ENCODE measurements at places on chromosomes 3 and 15.

DNA sequence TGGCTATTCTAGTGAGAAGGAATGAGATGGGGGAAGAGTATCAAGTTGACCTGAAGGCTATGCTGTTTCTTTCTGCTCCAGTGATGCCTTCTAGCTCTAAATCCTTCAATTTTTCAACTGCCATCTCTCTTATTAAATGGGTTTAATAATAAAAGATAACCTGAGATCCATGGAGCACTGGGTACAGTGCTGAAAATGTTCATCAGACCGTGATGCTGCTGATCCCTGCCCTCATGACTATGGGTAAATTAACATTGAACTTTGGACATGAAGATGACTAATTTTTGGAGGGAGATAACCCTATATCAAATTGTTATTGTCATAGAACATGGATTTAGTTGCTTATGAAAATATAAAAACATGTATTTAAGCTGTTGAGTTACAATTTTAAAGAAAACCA is 27.7 kb upstream of the SLC2A2 start:
- DNase-seq: no peak

DNA sequence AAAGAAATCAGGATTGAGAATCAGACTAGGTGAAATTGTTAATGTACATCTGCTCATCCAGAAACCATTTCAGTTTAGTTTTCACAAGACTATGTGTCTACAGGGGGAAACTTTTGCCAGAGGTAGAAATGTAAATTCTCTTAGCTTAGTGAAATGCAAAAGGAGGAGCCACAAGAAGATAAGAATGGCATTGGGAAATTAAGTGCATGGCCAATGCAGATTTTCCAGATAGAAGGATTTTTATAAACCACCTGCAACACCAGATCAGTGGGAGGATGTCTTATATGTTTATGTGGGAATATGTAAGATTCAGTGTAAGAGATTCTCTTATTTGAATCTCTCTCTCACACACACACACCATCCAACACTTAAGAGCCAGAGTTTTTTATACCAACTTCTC is 67.2 kb downstream of the HMG20A start:
- DNase-seq: no peak

DNA sequence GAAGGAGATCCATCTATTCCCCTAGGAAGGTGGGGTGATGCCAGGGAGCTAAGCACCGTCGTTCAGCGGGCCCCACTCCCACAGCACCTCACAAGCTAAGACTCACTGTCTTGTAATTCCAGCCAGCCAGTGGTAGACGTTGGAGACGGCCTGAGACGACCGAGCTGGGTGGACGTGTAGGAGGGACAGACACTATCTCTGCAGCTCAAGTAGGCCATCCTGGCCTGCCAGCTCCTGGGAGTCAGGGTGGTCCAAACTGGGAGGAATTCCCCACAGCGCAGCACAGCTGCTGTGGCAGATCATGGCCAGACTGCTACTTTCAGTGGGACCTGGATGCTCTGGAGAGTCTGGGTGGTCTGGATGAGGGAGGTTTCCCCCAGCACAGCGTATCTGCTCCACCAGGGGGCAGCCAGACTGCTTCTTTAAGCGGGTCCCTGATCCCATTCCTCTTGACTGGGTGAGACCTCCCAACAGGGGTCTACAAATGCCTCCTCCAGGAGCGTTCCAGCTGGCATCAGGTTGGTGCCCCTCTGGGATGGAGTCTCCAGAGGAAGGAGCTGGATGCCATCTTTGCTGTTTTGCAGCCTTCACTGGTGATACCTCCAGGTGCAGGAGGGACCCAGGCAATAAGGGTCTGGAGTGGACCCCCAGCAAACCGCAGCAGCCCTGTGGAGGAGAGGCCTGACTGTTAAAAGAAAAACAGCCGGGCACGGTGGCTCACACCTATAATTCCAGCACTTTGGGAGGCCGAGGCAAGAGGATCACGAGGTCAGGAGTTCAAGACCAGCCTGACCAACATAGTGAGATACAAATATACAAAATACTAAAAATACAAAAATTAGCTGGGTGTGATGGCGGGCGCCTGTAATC is 27.6 kb downstream of the GNB5 start:
- DNase-seq: no peak

GRCh38 chr3:49339581-49339940 is 292 bp downstream of the USP4 start:
- DNase-seq: no peak

- no peak for DNase-seq
Measured at GRCh38 chr3:106083207-106083606, 214.4 kb upstream of the CBLB start.

GRCh38 chr3:64444490-64445108 is 219.3 kb upstream of the PRICKLE2 start:
- DNase-seq: no peak

GRCh38 chr3:165078293-165078692 is at the start of gene SI:
TSS of gene SI (minus strand) at chr3:165078496. CDS start at chr3:165076012, 2,484 bp downstream.
- no peak for DNase-seq

GRCh38 chr15:68464448-68465090 is 32.6 kb upstream of the ITGA11 start:
- DNase-seq: no peak

DNA sequence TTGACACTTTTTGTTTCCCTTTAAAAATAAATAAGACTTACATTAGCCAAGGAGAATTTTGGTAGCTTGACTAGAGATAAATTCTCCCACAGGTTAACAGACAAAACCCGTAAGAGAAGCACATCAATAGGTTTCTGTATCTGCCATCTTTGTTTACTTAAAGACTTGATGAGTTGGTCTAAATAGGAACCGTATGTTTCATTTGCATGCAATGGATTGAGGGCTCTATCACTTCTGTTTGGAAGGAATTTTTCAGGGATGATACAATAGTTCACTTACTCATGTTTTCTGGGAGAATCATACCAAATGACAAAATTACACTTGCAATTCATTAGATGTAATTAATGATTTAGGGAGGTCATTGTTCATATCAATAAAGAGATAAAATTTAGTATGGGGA is 631.5 kb upstream of the NR2F2 start:
- no peak for DNase-seq

DNA sequence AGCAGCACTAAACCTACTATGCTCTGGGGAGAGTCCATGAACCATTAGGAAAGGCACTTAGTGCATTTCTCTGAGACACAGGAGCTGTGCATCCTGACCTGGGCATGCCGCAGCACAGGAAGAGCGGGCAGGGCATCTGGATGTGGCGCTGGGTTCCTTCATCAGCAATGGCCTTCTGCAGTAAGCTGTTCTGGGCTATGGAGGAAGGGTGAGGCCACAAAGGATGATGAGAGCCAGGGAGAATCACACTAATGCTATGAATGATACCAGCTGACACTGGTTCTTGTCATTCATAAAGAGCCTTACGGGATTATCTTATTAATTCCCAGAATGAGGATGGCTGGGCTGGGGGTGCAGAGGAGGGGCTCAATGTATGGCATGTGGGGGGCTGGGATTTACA is 12.7 kb upstream of the SCN10A start:
- DNase-seq: no peak

DNA sequence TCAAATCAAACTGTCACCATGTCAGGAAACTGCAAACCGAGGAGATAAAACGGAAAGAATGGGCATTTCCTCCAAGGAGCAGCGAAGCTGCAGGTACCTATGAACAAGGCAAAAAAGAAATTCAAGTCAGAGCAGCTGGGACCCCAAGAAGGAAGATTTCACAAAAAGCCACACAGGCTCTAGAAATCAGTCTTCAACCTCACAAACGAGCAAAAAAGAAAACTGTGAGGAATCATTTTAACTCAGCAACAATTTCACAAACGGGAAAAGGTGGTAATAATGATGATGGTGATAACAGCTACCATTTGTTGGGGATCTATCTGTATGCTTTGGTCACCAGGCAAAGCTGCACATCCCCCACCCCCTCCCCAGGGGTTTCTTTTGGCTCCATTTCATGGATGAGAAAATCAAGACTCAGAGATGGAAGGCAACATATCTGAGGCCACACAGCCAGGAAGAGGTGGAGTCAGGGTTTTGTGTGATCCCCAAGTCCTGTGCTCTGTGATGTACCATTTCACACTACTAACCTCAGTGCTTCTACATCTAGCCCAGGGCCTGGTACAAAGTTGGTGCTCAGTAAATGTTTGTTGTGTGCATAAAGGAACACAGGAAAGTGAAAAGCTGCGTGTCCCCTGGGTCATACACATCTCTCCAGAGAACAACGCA is 109.9 kb downstream of the IQSEC1 start:
- no peak for DNase-seq
